Nasal cavity respiratory epithelium epithelial cell of viscerocranial mucosa (primary cell): ENCODE measurements at places on chromosomes 16 and 17. TPM values are rescaled to one million over a fixed set of nuclear protein-coding genes. Genes with fewer than 3 reads are reported as not detected.

Gene WNT3
- total RNA-seq, result 1.0 and 1.1 TPM in 2 replicates

Gene PPY
- not detected in 2 replicates for total RNA-seq

Gene SKAP1
- total RNA-seq, result 0.14 TPM in 1 of 2 replicates, not detected in the other

Gene NOG
- under 0.01 and 0.28 TPM in 2 replicates for total RNA-seq

Gene TTLL6
- not detected in 2 replicates for total RNA-seq
